ENCODE measurements at places on chromosomes 1 and 21.

DNA sequence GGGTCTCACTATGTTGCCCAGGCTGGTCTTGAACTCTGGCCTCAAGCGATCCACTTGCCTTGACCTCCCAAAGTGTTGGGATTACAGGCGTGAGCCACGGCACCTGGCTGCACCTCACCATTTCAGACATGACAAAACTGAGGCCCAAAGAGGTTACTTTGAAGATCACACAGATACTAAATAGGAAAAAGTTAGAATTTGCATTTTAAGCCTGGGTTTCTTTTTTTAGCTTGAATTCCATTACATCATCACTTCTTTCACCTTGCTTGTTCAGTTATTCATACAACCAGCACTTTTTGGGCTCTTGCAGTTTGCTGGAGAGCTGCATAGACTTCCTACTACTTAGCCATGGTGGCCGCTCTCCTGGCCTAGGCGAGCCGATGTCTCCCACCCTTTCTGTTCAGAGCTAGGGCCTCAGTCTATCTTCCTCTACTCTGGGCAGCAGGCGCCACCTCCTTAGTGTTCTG is 16.3 kb upstream of the CD2 start:
- no peak for DNase-seq

DNA sequence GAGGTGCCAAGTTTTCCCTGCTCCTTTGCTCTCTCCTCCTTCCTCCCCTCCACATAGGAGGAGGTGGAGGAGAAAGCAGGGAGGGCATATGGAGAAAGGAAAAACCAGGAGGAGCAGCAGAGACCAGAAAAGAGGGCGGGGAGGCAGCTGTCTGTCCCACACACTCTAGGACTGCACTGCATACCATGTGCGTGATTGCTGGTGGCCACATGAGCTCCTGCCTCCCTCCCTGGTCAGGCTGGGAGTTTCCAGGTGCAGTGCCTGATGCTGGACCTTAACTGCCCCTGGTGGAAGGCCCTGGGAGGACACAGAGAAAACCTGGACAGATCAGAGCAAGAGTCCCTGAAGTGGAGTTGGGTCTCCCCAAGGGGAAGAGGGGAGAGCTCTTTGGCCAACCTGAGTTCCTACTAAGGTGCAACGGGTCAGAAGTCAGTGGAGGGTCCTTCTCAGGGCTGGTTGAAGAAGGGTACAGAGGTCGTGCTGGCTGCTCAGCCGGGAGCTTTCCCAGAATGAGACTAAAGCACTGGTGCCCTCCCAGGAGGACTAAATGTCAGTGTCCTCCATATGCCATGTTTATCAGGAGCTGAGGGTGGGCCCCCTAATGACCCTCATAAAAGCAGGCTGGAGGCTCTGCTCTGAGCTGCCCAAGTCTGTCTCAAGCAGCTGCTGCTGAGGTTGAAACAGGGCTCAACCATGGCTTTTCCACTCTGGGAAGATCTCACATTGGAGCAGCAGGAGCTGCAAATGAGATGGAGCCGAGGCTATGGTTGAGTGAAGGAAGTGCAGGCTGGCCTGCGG is 3.5 kb upstream of the LGR6 start:
- peak; percentile 33 for DNase-seq

DNA sequence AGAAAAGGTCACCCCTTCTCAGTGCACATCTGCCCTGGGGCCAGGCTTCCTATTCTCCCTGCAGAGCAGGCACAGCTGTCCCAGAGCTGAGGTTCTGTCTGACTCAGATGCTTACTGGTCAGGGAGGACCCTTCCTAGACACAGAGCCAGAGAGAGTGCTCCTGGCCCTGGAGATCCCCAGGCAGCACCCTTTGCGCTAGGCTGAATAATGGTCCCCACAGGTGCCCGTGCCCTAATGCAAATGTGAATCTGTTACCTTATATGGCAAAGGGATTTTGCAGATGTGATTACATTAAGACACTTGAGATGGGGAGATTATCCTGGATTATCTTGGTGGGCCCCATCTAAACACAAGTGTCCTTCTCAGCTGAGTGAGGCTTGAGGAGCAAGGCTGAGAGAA is 2.6 kb upstream of the TNNI1 start:
- no peak for DNase-seq

DNA sequence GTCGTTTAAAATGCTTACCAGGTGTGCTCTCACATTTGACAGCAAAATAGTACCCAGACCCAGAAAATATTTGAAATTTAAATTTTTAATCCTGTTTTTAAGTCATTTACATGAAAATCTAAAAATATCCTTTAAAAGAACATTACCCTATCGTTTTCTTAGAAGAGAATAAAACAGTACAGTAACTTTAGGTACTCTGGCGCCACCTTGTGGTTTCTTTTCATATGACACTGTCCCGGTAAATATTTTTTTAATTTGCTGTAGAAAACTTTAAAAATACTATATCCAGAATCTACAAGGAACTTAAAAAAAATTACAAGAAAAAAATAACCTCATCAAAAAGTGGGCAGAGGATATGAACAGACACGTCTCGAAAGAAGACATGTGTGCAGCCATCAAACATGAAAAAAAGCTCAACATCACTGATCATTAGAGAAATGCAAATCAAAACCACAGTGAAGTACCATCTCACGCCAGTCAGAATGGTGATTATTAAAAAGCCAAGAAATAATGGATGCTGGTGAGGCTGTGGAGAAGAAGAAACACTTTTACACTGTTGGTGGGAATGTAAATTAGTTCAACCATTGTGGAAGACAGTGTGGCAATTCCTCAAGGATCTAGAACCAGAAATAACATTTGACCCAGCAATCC is 129.2 kb downstream of the RGS21 start:
- DNase-seq = peak; percentile 67

DNA sequence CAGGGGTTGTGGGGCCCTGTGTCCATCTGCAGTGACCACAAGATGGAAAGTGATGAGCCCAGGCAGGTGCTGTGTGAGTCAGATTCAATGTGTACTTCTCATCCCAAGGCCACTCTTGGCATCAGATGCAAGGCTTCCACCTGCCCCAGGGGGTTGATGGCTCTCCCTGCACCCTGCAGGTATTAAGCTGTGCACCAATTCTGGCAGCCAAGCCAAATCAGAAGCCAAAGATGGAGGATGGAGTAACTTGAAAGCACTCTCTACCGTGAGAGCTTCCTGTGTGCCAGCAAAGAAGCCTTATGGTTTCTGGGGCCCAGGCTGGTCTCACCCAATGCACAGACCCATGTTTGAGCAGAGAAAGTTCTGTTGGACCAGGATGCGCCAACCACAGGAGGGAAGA is 44.3 kb upstream of the TENT5C start:
- no peak for DNase-seq

GRCh38 chr1:213399695-213400094 is 348.7 kb downstream of the RPS6KC1 start:
- peak; percentile 7 for DNase-seq

GRCh38 chr1:66351913-66352312 is 182.0 kb upstream of the SGIP1 start:
- no peak for DNase-seq

DNA sequence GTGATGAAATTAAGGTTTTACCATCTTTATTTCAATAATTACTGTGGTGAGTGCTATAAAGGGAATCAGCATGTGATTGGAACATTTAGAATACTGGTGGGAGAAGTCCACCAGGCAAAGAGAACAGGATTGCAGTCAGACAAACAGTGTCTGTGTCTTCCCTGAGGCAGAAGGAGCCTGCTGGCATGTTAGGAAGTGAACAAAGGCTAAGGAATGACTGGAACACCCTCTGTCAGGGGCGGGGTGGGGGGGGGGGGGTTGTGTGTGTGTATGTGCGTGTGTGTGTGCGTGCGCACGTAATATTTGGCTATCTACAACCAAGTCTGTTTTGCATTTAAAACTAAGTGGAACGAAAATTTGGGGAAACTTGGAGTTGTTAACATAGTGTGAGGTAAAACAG is 30.2 kb downstream of the SRRM1 start:
- DNase-seq = no peak

GRCh38 chr1:109479311-109479710 is 4.4 kb upstream of the ATXN7L2 start:
- no peak for DNase-seq

- no peak for DNase-seq
Measured at GRCh38 chr1:56566994-56567393, 12.4 kb downstream of the PLPP3 start.

DNA sequence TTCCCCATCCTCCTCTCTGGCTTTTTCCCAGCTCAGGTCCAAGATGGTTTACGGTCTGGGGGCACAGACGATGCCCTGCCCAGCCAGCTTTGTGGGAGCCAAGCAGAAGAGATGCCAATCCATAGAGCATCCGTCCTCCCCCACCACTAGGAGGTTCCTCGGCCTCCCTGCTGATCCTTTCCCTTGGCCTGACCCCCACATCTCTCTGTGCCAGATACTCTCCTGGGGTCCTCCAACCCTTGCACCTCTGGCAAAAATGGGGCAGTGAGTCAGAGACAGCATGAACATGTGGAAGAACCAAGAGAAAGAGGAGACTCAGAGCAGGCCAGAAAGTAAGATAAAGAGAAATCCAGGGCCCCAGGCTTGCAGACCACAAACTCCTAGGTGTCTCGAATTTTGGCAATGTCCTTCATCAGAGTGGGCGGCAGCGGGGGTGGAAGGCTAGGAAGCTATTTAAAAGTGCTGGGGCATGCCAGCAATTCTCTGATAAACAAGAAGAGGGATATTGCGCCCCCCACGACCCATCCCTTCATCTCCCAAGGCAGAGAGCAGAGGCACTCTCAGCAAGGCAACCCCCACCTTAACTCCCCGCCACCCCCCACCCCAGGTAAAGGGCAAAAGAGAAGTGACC is 11.4 kb downstream of the BLACAT1 start:
- no peak for DNase-seq

All from A172 (cell line).